ENCODE measurements at places on chromosomes 4 and X.
A peak's percentile ranks its signal among the peaks of the same experiment; 100 is the strongest.

GRCh38 chrX:45710081-45710801 lies 509.6 kb upstream of the DIPK2B start:
- DNase-seq, result peak; percentile 78

- no peak for DNase-seq
Observed at GRCh38 chr4:80097400-80098177, 24.6 kb upstream of the ANTXR2 start.

DNA sequence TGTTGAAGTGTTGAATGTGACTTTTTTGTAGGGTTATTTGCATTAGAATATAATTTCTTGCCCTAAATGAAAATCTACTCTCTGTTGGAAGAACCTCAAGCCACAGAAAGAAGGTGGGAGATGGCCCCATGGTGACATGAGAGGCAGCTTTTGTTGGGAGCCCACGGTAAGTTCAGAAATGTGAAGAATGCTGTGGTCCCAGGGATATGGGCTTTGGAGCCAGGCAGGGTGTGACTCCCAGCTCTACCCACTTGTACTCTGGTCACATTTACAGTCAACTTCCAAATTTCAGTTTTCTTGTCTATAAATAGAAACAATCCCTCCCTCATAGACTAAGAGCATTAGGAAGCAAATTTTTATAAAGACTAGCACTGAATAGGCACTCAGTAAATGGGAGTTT lies 177.8 kb downstream of the RAB28 start:
- no peak for DNase-seq

GRCh38 chrX:101736651-101737050 lies 77.0 kb upstream of the ARMCX2 start:
- no peak for DNase-seq

GRCh38 chrX:120380699-120381098 lies 18.8 kb downstream of the ATP1B4 start:
- DNase-seq, result no peak

- no peak for DNase-seq
Observed at GRCh38 chr4:42616572-42616971, 40.3 kb downstream of the ATP8A1 start.

DNA sequence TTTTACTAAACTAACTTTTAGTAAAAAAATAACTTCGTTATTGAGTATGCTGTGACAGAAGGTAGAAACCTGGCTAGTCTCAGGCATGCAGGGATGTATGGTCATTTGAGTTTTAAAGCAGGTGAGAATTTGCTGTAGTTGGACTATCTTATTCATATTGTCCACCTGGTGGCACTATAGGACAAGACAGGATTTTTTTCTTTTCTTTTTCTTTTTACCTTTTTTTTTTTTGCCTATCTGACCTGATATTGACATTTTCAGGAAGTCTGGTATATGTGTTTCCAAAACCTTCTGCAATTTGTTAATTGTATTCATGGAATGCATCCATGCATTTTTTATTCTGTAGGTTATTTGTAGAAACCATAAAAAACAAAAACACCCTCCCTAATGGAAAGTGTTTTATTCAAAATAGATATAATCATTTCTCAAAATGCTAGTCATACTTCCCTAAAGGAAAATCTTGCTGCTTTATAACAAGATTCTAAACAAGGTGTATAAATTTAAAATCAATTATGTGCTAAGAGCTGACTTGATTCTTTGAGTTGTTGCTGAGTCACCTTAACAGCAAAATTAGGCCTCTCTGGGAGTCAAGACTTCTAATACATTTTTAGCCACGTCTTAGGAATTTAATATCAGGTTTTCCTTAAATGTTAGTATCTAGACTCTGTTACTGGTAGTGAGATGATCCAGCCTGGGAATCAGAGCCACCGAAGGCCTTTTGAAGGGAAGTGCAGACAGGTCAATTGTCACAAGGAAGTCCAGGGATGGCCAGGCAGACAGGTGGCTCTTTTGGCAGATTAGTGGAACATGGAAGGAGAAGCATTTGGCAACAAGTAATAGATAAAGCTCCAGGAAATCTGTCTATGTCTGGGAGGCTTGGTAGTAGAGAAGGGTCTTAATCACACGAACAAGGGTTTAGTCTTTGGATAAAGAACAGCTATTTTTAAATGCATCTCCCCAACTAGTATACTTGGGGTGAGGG lies 201.3 kb upstream of the GNPDA2 start:
- no peak for DNase-seq

DNA sequence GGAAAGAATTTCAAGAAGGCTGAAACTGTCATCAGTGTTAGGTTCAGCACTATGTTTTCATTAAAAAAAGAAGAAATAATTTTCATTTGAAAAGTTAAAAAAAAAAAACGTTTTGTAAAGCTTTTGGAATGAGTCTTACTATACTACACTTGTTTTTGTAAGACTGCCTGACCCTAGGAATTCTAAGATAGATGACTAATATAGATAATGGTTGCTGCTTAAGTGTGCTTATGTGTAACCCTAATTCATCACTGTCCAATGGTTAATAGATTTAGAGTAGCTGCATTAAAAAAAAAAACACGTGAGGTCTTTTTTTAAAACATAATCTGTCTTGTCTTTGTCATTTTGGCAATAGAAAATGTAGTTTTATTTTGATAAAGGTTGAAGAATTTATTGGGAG lies 323.2 kb downstream of the IL1RAPL1 start:
- no peak for DNase-seq

GRCh38 chr4:118825799-118826198 lies 10.1 kb downstream of the SEC24D start:
- DNase-seq, result no peak

Data from amniotic stem cell (primary cell).